ENCODE measurements at places on chromosomes 1 and 21.

GRCh38 chr1:32893198-32894018 is 7.1 kb downstream of the HPCA start:
- DNase-seq = peak; percentile 59

- no peak for DNase-seq
These were observed 87.9 kb downstream of the PRDM16 start for GRCh38 chr1:3156936-3157335.

DNA sequence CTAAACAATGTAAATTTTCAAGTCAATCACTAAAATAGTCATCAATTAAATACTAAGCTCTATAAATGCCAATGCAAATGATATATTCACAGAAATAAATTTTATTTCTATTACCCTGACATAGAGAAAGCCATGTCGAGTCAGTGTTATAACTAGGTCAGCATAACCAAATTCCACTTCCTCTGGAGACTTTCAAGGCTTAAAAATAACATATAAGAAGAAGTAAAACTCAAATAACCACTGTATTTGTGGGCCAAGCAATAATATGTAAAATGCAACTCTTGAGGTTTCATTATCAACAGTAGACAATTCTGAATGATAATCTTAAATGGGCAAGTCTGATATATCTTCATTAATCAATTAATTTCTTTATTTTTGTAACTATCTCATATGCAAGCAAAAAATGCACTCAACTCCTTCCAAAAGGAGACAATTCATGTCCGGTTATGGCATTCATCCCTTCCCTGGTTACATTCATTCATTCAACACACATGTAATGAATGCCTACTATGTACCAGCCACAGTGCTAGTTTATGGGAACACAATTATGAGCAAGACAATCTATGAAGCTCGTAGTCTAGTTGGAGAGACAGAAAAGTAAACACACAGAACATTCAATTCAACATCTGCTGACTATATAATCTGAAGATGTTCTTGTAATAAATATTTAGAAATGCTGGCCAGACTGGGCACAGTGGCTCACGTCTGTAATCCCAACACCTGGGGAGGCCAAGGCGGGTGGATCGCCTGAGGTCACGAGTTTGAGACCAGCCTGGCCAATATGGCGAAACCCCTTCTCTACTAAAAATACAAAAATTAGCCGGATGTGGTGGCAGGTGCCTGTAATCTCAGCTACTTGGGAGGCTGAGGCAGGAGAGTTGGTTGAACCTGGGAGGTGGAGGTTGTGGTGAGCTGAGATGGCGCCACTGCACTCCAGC is 37.1 kb upstream of the CAP1 start:
- no peak for DNase-seq

DNA sequence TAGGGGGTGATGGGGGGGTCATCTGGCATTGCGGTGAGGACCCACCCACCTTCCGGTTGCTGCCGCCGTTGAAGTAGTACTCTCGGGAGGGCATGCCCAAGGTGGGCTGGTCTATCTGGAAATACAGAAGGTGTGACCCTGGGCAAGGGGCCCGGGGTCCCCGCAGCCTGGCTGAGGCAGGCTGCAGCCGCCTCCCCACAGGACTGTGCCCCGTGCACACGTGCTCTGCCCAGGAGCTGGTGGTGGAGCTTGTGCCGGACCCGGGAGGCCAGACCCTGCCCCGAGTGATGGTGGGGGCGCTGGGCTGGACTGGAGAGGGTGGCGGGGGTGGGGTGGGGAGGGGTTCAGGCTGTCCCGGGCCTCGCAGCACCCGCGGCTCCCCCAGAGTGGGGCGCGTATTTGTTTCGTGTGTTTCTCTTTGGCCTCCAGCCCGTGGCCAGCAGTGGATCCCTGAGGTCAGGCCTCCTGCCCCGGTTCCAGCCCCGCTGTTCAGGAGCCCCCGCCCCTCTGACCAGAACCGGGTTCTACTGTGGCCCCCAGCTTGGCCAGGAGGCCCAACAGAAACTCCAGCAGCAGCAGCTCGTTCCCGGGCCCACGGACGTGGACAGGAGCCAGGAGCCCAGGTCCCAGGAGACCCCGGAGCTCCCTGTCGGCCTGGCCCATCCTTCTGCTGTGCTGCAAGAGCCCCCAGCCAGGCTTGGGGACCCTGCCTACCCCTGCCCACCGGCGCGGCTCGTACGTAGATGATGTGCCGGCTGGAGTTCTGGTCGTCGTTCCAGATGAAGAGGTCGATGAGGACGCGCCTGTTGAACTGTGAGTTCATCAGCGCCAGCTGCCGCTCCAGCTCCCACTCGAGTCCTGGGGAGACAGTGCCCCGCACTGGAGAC is 19.2 kb downstream of the PRXL2B start:
- DNase-seq = no peak

DNA sequence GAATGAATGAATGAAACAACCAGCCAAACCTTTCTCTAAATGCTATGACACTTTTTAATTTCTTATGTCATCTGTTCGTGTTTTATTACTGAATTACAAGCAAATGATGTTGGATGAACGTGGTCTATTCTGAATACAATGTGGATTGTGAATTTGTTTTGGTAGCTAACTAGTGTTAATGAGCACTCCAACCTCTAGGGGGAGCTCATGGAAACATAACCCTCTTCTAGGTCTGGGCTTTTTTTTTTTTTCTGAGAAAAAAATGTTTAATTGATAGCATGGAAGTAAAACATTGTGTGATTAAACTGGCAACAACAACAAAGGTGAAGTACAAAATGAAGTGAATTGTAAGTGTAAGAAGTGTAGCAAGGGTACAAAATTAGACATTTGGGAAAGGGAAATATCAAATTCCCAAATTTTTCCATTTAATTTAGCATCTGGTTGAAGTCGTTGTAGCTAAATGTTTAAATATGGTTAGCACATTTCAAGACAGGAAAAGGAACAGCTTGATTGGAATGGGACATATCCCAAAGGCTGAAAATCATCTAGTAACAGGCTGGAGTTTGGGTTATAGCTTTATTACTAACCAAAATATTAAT is 42.6 kb upstream of the PTGS2 start:
- no peak for DNase-seq

DNA sequence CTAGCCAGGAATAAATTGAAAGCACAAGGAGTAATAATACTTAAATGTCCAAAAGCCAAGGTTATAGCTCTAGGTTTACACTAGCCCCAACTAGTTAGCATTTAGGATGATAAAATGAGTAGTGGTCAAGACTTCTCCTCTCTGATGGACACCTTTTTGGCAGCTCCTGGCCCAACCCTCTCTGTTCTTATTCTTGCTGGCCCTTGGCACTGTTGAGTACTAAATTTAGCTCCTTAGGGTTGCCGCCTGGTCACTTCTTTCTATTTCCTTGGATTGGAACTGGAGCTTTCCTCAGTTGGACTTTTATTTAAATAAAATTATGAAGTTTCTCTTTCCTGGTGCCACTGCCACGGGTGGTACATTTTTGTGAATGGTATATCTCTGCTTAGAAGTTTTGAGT is 28.3 kb downstream of the ARID1A start:
- DNase-seq = no peak

GRCh38 chr1:18132711-18133541 is 25.3 kb downstream of the IGSF21 start:
- DNase-seq = no peak

DNA sequence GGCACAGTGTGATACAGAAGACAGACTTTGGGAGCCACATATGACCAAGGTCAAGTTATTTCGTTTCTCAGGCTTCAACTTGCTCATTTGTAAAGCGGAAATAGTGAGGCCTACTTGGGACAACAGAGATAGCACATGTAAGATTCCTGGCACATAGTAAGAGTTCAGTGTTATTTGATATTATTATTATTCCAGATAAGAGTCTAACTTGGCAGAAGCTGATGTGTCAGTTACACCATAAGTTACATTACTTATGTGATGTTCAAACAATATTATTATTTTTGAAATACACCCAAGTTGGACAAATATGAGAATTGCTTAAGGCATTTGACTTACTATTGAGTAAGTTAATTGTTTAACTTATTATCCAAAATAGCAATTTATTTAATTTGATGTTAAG is 10.2 kb upstream of the CYP4X1 start:
- DNase-seq = no peak

- peak; percentile 55 for DNase-seq
These were observed 86.0 kb upstream of the SELENON start for GRCh38 chr1:25713961-25714360.

DNA sequence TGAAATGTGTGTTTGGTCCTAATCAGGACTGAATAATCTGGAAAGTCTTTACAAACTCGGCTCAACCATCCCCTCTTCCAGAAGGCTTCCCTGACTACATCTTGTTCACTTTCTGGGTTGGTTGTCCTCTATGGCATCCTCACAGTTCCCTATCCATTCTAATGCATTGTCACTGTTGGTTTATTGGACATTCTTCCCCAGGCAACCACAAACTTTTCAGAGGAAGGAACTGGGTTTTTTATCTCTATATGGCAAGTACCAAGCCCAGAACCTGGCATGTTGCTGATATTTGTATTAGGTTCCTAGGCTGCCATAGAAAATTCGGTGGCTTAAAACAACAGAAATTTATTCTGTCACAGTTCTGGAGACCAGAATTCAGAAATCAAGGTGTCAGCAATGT is 363.5 kb upstream of the ST6GALNAC5 start:
- no peak for DNase-seq

GRCh38 chr1:6443339-6444115 is 19.0 kb downstream of the ESPN start:
- DNase-seq = no peak

GRCh38 chr1:26278724-26279455 is 996 bp upstream of the SH3BGRL3 start:
- no peak for DNase-seq

GRCh38 chr21:45886610-45887026 is 95.0 kb upstream of the COL6A1 start:
- no peak for DNase-seq

DNA sequence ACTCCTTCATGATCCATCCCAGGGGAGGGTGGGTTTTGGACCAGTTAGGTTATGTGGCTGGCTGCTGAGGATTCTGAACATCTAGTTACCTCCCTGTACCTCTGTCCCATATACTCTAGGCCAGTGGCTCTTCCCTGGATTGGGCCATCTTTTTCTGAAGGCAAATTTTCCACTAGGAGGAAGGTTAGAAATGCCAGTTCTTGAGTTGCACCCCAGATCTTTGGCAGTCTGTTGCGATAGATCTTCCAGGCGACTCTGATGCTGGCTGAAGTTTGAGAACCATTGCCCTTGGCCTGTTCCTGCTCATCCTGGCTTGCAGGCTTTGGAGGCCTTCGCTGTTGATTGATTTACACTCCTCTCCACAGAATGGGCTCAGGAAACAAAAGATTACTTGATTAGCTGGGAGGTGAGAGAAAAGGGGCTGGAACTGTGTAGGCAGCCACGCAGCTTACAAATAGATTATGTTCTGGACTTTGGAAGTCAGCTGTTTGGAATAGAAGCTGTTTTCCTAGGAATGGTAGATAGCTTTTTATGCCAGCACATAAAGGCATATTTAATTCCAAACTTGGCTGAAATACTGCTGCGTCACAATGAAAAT is 110.1 kb downstream of the MRPS6 start:
- no peak for DNase-seq

GRCh38 chr1:226820941-226821718 is 49.3 kb upstream of the PSEN2 start:
- DNase-seq = no peak

DNA sequence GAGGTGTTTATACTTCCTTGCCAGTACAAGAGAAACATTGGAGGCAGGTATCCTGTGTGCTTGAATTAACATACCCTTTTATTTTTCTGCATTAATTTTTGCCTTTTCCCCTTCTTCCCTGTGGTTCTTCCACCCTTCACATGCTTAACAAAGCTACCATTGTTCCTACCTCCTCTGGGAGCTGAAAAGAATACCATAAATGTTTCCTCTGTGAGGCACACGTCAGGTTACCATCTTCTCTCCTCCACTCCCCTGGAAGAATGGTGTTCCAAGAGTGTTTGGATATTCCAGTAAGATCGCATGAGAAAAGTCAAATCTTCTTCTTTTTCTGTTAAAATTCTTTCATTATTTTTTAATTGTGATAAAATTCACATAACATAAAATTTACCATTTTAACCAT is 74.6 kb upstream of the MARK1 start:
- no peak for DNase-seq

DNA sequence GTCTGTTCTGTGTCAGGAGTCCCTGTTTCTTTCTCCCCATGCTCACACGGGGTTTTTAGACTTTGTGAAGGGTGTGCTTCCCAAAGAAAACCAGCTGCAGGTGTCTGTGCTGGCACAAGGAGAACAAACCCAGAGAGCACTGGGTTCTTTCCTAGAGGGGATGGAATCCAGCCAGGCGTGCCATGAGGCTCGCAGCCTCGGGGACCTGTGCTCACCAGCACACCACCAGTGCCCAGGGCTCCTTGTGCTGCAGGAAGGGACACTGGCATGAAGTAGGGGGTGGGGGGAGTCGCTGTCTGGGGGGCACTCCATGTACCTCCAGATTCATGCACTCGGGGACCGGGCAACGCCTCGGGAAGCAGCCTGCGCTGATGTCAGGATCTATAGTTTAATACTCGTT is 57.9 kb downstream of the AGPAT3 start:
- DNase-seq = no peak

- DNase-seq = no peak
These were observed 32.4 kb downstream of the EIF2D start for GRCh38 chr1:206579747-206580437.

DNA sequence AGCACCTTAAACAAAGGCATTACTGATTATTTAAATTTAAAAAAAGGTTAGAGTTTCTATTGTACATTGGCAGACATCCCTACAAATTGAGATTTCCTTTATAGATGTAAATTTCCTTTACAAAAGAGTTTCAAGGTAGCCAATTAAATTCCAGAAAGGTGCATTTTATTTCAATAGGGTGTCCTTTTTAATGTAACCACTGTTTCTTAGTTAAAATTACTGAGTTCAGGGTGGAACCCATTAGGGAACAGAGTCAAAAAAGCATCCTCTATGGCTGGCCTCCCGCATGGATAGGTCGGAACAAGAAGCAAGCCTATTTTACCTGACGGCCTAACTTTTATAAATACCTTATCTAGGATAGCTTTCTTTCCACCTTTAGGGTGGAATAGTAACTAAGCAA is 24.4 kb downstream of the TCP10L start:
- DNase-seq = no peak

GRCh38 chr21:42659416-42660117 is 6.1 kb downstream of the PDE9A start:
- no peak for DNase-seq

DNA sequence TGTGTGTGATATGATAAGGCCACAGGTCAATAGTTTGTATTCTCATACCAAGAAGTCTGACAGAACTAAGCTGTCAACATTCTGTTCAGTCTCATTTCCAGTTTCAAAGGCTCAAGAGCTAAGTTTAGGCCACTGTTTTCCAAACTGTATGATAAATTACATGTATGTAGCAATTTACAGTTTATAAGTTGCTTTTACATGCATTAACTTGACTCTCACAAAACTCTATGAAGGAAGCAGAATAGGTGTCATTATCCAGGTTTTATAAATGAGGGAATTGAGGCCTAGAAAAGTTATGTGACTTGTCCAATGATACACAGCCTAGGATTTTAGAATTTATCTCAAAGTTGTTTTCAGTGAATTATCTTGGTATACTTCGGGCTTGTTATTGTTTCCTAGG is 23.4 kb downstream of the FMO5 start:
- no peak for DNase-seq

GRCh38 chr1:51627672-51628071 is 10.8 kb downstream of the OSBPL9 start:
- no peak for DNase-seq

- no peak for DNase-seq
These were observed 10.8 kb downstream of the CASP9 start for GRCh38 chr1:15513192-15513591.

- no peak for DNase-seq
These were observed 5.2 kb upstream of the S100A2 start for GRCh38 chr1:153570874-153571273.

All from NCI-H1436 (cell line).